ENCODE measurements at places on chromosomes 1 and 21.

DNA sequence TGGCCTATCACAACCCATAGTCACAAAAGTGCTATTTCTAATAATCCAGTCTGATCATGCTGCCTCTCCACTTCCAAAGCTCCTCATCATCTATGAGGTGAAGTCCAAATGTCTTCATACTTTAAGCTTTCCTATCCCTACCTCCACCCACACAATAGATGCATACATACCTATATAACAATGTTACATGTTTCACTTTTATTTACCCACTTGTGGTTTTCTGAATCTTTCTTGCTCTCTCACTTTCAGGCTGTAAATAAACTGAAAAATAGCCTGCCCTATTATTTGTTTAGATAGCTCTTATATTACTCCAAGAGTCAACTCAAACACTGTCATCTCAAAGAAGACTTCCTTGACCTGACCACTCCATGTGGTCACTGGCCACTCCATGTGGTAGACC, 406.8 kb upstream of the BEND5 start:
- DNase-seq = no peak

GRCh38 chr1:59678493-59679228, 136.1 kb upstream of the HOOK1 start:
- no peak for DNase-seq

DNA sequence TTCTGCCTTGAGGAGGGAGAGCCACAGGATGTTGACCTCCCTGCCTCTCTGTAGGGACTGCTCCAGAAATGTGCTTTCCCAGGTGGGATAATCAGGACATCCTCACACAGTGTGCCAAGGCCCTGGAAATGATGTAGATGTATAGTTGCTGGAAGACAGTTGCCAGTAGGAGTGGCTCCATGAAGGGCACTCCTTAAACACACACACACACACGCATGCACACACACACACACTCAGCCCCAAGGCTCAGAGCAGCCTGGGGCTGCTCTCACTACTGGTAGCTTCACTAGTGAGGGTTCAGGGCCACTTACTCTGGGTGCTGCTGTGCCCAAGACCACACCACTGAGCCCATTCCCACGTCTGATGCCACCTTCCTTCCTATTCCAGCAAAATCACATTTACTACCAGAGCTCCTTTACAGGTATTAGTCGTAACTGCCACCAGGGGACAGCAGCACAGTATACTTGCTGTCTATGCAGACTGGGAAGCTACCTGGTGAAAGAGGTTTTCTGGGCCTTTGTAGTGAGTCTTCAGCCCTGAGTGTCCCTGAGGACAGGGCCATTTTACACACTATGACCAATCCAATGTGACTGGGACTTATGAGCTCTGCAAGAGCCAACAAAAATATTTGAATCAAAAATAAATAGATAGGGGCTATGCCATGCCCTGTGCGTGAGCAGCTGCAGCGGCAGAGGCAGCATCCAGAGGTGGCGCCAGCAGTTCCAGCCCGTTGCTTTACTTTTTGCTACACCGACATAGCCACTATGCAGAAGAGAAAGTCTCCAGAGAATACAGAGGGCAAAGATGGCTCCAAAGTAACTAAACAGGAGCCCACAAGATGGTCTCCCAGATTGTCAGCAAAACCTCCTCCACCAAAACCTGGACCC, 15.0 kb downstream of the CRNN start:
- DNase-seq = no peak

GRCh38 chr1:23416964-23417363, 7.6 kb downstream of the TCEA3 start:
- DNase-seq = no peak

GRCh38 chr1:60891281-60891680, 191.1 kb upstream of the NFIA start:
- no peak for DNase-seq

DNA sequence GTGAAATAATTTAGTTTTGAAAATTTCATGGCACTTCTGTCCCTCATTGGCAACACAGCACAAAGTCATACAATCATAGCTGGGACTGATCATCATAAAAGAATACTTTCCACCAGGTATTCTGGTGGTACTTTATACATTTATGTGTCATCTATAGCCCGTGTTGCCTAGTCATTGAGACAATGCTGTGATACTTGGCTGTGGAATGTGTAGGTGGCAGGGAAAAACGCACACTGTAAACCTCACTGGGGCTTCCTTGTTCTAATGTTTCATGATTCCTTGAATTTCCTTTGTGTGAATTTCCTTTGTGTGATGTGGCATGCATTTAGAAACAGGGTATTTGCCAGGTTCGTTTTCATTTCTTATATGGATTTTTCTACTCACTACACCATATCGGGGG, 118.3 kb downstream of the FMN2 start:
- no peak for DNase-seq

GRCh38 chr1:105337420-105337819, 1587.7 kb downstream of the AMY1C start:
- no peak for DNase-seq

Measured in GM13977 (cell line).